AG04450 (cell line): ENCODE measurements at places on chromosomes 1 and 21.

DNA sequence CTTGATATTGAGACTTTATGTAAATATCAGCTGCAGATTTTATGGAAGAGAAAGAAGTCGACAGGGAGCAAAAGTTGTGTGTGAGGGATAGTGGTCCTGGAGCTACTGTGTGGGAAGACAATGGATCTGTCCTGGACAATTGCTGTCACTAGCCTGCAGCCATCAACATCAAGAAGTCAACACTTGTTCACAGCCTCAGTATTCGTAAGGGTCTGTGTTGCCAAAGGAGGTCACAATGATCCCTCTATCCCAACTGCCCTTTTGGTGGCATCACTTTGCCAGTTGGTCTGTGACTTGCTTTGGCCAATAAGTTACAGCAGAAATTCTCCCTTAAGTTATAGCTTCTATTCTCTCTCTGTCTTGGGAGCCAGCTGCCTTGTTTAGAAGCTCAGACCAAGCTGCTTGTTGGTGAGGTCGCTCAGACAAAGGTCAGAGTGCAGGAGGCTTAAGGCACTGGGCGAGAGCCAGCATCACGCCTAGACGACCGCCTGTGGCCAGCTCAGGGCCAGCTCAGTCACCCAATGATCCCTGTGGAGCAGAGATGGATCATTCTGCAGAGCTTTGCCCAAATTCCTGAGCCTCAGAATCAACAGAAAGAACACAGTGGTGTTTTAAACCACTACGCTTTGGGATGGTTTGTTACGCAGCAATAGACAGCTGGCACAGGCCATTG, 134.9 kb downstream of the RHOU start:
- no peak for DNase-seq

- DNase-seq = no peak
These were observed 19.4 kb upstream of the ESRRG start for GRCh38 chr1:216742625-216743024.

DNA sequence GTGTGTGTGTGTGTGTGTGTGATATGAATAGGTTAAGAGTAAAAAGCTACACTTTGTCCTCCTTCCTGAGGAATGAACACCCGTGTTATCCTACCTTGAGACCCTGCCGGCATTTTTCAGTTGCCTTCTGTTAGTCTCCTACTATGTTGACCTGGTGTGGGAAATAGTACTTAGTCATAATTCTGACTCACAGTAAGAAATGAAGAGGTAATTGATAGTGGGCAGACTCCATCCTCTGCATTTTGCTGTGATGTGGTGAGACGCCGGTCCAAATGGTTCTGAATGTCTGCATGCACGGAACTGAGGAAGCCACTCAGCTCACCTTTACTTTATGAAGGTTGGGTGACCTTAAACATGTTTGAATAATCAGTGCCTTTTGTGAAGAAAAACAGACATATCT, 12.6 kb downstream of the CD101 start:
- DNase-seq = no peak

GRCh38 chr1:23657659-23658275, 33.8 kb upstream of the RPL11 start:
- DNase-seq = no peak

DNA sequence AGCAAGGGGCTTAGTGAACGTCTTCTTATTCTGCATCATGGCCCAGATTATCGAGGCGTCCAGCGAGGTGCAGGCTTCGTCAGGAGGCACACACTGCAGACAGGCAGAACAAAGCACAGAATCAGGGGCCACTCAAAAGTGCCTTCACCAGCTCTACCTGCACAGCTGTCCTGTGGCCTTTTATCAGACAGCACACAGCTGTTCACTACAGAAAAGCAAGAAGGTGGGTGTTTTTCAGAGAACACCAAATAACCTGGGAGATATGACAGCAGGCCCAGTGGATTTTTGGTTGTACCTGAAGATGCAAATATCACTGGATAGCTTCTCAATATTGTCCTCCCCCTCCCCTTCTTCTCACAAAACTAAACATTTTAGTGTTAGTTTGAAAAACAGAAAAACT, 177.3 kb downstream of the TGFBR3 start:
- DNase-seq = no peak

DNA sequence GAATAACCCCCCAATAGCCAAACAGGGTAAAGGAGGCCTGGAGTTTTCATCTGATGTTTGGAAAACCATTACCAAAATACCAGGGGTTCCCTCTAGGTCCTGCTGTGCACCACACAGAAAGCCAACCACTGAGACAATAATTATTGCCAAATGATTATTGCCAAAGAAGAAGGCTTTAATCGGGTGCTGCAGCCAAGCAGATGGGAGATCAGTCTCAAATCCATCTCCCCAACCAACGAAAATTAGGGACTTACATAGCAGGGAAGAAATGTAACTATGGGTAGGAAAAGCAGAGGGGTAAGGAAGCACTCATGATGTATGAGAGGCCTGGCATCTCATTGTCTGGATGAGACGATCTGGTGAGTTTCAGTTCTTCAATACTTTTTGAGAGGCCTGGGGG, 28.8 kb upstream of the LPGAT1 start:
- no peak for DNase-seq

DNA sequence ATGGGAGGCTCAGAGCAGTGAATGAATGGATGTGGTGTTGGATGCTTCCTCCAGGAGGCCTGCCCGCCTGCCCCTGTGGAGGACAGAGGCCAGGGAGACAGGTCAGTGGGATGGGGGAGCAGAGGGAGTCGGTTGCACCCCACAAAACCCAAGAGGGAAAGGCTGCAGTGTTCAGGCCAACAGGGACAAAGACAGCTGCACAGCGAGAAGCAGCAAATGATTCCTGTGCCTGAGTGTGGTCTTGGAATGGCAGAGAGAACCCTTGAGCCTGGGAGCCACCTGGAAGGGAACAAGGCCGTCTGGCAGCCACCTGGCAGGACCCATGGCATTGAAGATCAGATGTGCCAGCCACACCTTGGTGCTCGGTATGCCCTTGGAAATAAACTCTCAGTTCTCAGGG, 8.1 kb downstream of the TFF3 start:
- no peak for DNase-seq

- no peak for DNase-seq
These were observed 147.5 kb downstream of the ROR1 start for GRCh38 chr1:63921359-63921758.

GRCh38 chr1:175341631-175342429, 149.3 kb upstream of the KIAA0040 start:
- no peak for DNase-seq

DNA sequence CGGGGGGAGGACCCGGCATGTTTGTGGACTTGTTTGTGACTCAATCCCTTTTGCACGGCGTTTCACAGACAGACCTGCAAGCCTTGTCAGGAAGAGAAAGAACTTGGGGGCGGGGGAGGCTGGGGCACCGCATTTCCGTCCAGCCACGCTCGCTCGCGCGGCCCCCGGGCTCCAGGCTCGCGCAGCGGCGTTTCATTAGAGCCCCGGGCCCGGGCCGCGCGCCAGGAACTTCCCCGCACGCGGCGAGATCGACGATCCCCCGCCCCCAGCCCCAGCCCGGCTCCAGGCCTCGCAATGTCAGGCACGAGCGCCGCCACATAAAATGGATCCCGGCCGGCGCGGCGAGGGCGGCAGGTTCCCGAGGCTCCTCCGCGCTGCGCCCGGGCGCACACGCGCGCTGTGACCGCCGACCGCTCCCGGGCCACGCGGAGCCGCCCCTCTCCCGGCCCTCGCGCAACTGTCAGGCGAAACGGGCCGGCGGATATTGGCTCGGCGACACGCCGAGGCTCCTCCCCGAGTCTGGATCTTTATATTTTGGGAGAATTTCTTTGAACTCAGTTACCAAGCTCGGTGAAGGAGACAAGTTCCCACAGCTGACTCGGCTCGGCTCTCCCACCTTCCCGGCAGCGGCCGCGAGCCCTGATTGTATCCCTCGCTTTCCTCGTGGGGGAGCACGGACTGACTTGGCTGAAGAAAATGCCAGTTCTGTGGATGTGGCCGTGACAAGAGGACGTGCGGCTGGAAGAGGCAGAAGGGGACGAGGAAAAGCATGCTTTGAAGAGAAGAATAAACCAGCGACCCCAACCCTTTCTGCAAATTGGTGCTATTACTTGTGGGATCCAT, at the start of gene KIF26B:
KIF26B (plus strand) TSS at position 557 of the 843 bp plus-strand sequence. CDS start 440 bp downstream, outside the sequence.
- no peak for DNase-seq

DNA sequence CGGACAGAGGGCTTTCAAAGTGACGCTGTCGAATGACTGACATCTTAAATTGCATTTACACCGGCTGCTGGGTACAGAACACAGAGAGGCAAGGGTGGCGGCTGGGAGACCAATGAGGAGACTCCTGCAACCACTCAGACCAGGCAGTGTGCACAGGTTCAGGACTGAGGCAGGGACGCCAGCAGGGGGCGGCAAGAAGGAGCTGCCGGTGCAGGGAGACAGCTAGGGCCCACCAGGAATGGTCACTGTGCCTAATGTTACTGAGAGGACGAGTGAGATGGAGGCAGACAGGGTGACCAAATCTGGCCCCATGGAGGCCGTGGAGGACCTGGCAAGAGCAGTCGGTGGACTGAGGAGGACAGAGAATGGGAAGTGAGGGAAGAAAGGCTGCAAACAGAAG, 23.5 kb downstream of the GLIS1 start:
- no peak for DNase-seq

DNA sequence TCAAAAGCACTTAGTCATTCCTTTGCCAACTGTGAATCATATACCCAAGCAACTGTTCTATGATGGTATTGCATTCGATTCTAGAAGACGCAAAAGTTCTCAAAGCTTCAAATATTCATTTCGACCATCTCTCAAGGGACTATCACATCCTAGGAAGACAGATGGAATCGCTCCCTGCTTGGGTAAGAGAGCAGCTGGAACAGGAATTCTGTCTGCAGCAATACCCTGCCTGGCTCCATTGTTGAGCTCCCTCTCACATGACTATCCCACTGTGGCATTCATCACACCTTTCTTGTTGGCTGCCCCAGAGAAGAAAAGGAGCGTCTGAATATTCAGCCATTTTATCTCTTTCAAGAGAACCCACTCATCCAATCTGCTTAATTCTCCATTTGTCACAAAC, 397.7 kb downstream of the NTNG1 start:
- DNase-seq = no peak

DNA sequence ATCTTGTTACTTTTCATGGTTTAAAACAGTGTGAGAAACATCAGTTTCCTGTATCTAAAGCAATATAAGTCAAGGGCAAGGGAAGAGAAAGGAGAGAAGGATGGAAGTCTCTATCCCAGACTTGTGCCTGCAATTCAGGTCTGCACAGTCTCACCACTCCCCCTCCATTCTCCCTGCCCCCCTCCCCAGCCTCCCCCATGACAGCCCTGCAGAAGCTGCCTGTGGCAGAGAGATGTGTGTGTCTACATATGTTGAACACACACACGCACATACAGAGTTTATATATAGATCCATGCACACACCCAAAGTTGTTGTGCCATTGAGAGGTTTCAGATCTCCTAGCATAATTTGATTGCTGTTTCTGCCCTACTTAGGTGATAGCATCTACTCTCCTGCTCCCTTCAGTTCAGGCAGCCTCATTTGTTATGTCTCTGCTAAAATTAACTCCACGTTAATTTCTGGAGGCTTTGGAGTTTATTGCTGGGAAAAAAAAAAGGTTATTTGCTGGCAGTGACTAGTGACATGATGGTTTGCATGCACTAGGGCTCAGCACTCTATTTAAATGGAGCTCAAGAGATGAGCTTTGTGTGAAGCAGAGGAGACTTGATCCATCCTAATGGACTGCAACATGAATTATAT, 124.9 kb upstream of the SMYD2 start:
- DNase-seq = no peak

- no peak for DNase-seq
These were observed 25.2 kb upstream of the EXO1 start for GRCh38 chr1:241822846-241823245.

DNA sequence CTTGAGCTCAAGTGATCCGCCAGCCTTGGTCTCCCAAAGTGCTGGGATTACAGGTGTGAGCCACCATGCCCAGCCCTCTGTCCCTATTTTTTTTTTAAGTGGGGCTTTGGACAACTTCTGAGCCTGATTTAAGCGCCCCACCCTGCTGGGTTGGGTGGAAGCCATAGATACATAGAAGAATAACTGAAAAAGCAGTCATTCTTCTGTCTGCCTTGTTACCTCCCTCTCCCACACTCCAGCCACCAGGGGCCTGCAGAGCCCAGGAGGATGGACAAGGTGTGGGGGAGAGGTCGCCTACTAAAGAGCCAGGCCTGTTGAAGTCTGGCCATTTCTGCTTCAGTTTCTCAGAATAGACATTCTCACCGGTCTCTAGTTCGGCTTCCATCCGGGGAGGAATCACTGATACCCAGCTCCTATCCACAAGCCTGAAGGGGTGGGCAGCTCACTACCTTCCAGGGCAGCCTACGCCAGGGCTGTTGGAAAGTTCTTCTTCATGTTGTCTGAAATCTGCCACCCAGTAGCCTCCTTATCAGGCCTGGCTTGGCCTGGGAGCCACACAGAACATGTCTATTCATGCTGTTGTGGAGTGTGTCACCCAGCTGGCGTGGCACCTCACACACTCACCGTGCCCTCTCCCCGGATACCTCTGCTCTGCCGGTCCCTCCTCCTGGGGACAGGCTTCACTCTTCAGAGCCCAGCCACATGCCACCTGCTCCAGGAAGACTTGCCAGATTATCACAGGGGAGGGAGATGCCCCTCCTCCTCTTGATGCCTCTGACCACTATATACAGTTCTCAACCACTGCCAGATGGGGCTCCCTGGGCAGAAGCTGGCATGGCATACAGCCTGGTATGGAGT, 27.7 kb downstream of the KNCN start:
- DNase-seq = no peak

GRCh38 chr1:19262047-19262446, 10.4 kb downstream of the MRTO4 start:
- DNase-seq = no peak

- no peak for DNase-seq
These were observed 171.7 kb upstream of the FGGY start for GRCh38 chr1:59125154-59125553.

- DNase-seq = no peak
These were observed 176.5 kb downstream of the C1orf21 start for GRCh38 chr1:184563308-184563707.

DNA sequence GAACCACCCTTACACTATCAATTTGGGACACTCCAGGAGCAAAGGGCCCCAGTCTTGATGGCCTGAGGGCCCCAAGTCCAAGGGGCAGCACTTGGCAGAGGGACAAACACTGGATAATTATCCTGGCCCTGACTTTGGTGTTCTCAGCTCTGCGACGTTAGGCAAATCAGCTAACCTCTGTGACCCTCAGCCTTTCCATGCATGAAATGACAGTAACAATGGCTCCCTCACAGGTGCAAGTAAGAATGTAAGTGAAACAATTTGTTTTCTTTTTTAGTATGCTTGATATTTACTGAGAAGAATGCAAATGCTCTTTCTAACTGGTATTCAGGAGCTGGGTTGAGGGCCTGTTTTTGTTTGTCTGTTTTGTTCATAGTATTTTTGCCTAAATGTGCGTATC, 61.6 kb upstream of the PRDX6 start:
- no peak for DNase-seq

DNA sequence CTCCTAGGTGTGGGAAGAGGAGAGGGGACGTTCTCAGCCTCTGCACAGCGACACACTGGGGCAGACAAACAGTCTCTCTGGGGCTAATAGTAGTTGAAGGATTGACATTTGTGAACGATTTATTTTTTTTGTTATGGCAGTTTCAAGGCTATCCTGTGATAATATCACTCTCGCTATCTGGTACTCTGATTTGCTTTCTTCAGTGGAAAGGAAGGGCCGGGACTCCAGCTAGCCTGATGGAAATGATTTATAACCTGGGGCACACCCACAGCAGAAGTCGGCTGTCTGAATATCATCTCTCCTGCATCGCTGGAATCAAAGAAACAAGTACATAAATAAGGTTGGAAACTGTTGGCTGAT, 122.7 kb downstream of the KCNN3 start:
- DNase-seq = no peak

- no peak for DNase-seq
These were observed 4.3 kb upstream of the FGGY start for GRCh38 chr1:59292562-59292961.

- DNase-seq = no peak
These were observed 6.9 kb upstream of the CBR3 start for GRCh38 chr21:36127977-36128376.
